Right renal pelvis (tissue), 4 donors: ENCODE measurements at places on chromosomes 2 and 18. TPM values are rescaled to one million over a fixed set of nuclear protein-coding genes. Genes with fewer than 3 reads are reported as not detected.

The FSHR gene
- not detected for polyA plus RNA-seq

The SCN1A gene
- 0.19 TPM for polyA plus RNA-seq

The GCKR gene
- polyA plus RNA-seq, result 0.16 TPM

- DNase-seq, result no peak
Observed at GRCh38 chr2:100390001-100390940, 27.2 kb downstream of the CHST10 start.

DNA sequence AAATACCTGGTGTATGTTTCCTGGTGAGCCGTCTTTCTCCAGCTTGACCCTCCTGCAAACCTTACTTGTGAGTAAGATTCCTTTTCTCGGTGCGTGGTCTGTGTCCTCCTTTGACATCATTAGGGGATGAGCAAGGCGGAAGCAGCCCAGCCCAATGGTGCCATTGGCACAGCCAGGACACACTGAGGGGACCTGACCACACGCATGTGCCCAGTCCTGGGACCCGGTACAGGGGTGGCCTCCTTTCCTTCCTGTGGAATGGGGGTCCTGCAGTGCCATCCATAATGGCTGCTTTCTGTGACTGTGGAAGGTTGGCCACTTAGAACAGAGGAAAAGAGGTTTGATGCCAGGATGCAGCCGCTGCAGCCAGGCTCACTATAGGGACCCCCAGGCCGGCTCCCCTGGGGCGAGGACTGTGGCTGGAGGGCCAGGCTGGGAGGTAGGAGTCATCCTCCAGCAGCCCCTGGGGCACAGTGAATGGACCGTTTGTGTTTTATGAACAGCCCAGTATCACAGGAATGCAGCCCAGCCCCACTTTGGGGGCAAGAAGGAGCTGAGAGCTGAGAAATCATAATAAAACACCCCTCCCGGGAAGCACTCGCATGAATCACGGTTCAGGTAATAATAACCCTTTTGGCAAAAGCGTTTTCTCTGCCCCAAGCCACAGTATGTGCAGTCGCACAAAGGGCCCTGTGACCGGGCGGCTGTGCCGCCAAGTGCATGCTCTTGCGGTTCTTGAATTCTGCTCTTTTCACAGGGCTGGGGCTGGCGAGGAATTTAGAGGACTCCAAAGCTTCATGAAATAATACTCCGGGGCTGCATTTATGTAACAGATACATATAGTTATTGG is 73.2 kb downstream of the ASB1 start:
- DNase-seq, result no peak

GRCh38 chr2:26707747-26708146 is 15.2 kb downstream of the KCNK3 start:
- no peak for DNase-seq

- DNase-seq, result no peak
Observed at GRCh38 chr18:24386681-24387080, 10.9 kb downstream of the OSBPL1A start.

DNA sequence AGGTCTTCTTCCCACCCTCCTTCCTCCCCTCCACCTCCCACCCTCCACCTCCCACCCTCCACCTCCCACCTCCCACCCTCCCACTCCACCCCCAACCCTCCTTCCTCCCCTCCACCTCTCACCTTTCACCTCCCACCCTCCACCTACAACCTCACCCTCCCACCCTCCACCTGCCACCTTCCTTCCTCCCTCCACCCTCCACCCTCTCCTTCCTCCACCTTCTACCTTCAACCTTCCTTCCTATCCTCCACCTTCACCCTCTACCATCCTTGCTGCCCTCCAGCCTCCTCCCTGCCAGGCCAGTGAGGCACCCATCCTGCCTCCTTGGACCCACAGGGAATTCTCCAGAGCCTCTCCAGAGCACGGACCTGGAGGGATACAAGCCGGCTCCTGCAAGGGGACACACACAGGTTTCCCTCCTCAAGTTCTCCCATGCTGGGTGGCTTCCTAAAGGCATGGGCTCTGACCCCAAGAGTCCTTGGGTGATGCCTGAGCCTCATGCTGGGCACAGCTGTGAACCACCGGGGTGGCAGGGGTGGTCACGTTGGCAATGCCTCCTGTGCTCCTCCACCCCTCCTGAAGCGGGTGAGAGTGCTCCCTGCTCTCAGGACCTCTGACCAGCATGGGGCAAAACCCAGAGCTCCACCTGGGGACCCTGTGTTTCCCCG is 293.0 kb downstream of the NDUFA10 start:
- DNase-seq, result no peak
